ENCODE measurements at places on chromosomes 16 and 17.

DNA sequence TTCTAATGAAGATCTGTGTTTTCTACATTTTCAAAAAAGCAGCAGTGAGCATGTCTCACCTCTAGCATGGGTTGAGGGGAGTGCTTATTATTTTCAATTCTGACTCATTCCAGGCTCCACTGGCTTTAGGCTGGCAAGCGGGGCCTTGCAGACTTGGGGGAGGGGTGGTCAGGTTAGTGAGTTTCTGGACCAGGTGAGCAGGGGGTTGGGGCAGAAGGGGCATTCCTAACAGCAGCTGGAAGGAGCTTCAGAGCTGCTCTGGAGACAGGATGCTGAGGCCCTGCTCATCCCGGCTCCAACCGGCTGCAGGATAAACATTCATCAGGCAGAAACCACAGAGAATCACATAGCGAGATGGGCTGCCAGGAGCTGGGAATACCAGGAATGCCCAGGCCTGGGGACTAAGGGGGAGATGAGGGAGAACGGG is 10.5 kb upstream of the KRT19 start:
- DNase-seq: no peak

- DNase-seq: no peak
These were observed 28.3 kb upstream of the ST6GALNAC1 start for GRCh38 chr17:76671912-76672262.

GRCh38 chr16:66274335-66275110 is 92.0 kb upstream of the CDH5 start:
- DNase-seq: no peak

DNA sequence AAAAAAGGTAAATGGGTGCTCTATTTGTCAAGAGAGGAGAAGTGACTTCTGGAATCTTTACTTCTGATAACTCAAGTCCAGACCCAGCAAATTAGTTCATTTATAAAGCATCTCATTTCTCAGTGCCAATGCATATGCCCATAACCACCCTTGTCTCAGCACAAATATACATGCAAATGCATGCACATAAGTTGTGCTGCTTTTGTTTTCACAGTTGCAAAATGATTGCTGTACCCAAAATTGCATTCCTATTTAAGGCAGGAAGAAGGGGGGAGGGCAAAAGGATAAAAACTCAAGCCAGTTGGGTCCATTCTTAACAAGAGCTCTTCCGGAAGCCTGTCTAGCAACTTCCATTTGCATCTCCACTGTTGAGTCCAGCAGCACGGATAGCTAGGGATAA is 61.3 kb upstream of the FAM20A start:
- no peak for DNase-seq

DNA sequence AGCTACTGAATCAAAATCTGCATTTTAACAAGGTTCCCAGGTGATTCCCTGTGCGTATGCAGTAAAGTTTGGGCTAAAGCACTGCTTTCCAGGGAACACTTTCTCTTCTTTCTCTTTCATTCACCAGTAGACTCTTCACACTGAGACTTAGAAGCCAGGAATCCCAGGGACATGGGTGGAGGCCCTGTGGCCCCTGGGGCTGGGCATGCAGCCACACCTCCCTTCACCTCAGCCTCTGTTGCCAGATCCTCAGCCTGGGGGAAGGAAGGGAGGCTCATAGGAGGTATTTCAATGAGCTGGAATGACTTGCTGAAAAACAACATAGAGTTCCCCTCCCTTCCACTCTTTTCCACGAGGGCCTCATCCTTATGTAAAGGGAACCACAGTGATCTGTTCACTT is 1.2 kb downstream of the G6PC3 start:
- DNase-seq: peak; percentile 15

DNA sequence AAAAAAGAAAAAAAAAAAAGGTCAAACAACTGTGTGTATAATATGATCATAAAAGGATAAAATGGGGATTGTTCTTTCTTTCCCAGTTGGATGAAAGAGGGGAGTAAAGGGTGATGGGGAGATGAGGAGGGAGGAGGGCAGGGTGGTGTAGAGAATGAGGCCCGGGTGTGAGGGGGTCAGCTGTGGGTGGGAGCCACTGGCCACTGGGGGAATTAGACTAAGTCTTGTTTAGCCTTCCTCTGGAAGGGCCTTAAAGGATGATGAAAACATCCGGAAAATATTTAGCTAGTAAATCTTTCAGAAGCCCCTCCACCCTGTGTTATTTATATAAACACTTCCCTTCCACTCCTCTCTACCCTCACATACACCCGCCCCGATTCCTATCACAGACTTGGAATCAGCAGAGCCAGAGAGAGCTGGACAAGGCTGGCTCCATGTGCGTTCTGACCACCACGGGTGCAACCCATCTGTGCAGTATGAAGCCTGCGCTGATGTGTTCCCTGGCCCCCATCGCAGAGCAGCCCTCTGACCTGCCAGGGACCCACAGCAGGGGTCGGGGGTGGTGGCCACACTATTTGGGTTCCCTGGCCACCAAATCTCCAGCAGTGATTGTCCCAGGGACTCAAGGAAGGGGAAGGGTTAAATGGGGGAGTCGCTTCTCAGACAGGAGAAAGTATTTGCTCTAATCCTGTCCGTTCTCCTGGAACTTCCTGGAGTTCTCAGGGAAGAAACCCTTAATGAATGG is 72.7 kb downstream of the GAS7 start:
- no peak for DNase-seq

DNA sequence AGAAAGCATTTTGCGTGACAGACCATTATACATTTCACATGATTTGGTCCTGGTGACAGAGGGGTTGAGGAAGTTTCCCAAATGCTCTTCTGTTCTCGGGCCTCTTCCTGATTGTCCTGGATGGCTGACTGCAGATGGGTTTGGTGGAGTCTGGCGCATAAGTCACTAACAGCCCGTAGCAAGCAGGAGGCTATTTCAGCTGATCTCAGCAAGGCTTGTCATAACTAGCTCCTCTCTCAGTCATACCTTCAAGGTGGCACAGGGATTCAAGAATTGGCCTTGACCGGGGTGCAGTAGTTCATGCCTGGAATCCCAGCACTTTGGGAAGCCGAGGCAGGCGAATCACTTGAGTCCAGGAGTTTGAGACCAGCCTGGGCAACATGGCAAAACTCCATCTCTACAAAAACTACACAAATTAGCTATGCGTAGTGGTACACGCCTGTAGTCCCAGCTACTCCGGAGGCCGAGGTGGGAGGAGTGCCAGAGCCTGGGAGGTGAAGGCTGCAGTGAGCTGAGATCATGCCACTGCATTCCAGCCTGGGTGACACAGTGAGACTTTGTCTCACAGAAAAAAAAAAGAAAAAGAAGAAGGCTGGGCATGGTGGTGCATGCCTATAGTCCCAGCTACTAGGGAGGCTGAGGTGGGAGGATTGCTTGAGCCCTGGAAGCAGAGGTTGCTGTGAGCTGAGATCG is 68.9 kb upstream of the HAS3 start:
- DNase-seq: no peak
